ENCODE measurements at places on chromosomes 16 and 17.

DNA sequence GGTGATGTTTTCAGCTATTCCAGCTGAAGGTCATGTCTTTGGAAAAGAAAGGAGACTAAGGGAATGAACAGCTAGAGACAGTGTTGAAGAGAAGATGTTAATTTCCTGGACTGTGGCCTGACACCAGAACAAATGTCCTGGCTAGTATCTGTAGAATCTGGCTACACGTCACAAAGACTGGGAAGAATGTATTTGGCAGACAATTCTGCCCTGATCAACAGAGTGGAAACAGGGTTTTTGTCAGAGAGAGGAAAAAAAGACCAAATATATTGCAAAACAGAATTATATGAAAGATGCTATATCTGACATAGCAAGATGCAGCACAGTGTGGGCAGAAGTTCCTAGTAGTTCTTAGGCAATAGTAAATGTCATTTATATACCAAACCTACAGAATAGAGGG is 17.0 kb upstream of the ANKFN1 start:
- DNase-seq: no peak

- no peak for DNase-seq
Observed at GRCh38 chr17:28740406-28741357, 3.1 kb upstream of the TRAF4 start.

DNA sequence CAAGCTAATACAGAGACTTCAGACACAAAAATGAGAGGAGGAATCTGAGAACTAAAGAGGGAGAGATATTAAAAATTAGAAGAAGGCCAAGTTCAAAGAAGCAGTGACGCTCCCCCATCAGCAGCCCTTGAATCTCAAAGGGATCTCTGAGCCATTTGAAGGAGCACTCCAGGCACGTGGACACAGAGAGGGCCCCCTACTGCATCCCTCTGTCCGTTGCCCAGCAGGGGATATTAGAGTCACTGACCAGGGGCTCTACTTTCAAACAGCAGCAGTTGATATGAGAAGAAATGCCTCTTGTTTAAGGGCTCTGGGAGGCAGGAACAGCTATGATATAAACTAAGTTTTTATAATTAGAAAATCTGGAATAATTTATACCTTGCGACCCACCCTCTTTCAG is 479.0 kb upstream of the SALL1 start:
- DNase-seq: no peak

- no peak for DNase-seq
Observed at GRCh38 chr16:53216798-53217197, 162.0 kb downstream of the CHD9 start.

DNA sequence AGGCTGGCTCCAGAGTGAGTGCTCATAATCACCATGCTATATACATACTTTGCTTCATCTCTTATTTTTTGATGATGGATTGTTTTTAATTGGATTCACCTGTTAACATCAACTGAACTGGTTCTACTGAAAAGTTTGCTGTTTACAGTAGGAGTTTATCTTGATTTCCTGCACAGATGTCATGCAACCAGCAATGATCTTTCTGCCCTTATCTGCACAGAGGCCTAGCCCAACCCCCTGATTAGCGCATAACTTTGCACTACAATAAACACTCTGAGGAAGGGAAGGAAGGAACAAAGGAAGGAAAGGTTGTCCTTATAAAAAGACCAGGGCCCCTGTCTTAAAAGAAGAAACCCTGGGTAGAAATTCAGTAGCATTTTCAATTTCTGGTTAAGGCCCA is 152.9 kb downstream of the RGS9 start:
- no peak for DNase-seq

Data from M059J (cell line).